HFFc6 (cell line): ENCODE measurements at places on chromosomes 5 and 9.

- no peak for DNase-seq
Measured at GRCh38 chr5:107597247-107597646, 73.5 kb downstream of the EFNA5 start.

GRCh38 chr9:110308633-110309038 lies 29.0 kb downstream of the TXNDC8 start:
- no peak for DNase-seq

GRCh38 chr9:36825179-36825578 lies 208.9 kb downstream of the PAX5 start:
- no peak for DNase-seq

- no peak for DNase-seq
Measured at GRCh38 chr9:2717385-2717784, at the start of gene KCNV2. TSS of gene KCNV2 (plus strand) at chr9:2717510. CDS start at chr9:2717740, 230 bp downstream.

- DNase-seq: no peak
Measured at GRCh38 chr5:10669983-10670382, 91.1 kb downstream of the DAP start.

- DNase-seq: no peak
Measured at GRCh38 chr9:76542360-76542759, 83.4 kb downstream of the GCNT1 start.

GRCh38 chr9:135239100-135239768 lies 151.8 kb downstream of the OLFM1 start:
- no peak for DNase-seq

DNA sequence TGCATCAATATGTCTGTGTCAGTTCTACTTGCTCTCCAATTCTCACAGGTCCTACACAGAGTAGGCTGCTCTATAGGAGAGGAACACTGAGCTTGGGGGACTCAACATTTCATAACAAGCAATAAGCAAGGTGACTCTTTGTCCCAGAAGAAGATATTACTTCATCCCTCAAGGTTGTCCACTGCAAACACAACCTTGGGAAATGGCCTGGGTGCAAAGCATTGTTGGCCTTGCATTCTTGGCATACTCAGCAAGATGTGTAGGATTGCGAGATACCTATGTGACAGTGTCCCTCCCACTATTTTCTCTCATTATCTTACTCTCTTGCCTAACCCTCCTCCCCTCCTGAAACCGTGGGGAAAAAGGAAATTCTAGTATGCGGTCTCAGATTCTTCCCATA lies 169.8 kb upstream of the FREM1 start:
- no peak for DNase-seq

DNA sequence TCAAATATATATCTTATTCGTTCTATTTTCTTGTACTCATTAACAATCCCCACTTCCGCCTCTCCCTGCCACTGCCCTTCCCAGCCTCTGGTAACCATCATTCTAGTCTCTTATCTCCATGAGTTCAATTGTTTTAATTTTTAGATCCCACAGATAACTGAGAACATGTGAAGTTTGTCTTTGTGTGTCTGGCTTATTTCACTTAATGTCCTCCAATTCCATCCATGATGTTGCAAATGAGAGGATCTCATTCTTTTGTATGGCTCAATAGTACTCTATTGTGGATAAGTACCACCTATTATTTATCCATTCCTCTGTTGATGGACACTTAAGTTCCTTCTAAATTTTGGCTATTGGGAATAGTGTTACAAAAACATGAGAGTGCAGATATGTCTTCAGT lies 17.2 kb upstream of the CMYA5 start:
- no peak for DNase-seq

DNA sequence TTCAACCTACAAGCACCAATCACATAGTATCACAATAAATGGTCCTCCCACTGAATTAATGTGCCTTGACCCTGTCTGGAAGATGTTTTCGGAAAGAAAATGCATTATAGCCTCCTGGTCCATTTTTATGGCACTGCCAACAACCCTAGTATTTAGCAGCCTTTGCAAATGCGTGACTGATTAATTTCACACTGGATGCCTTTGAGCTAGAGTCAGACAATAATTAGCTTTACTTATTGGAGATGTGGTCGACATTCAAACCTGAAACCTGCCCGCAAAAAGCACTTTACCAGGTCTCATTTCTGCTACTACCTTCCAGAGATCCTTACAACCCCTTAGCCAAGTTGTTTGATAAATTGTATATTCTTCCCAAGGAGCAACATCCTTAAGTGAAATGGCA lies 119.3 kb upstream of the DPYSL3 start:
- DNase-seq: no peak

GRCh38 chr5:87061046-87061445 lies 206.6 kb upstream of the RASA1 start:
- no peak for DNase-seq

DNA sequence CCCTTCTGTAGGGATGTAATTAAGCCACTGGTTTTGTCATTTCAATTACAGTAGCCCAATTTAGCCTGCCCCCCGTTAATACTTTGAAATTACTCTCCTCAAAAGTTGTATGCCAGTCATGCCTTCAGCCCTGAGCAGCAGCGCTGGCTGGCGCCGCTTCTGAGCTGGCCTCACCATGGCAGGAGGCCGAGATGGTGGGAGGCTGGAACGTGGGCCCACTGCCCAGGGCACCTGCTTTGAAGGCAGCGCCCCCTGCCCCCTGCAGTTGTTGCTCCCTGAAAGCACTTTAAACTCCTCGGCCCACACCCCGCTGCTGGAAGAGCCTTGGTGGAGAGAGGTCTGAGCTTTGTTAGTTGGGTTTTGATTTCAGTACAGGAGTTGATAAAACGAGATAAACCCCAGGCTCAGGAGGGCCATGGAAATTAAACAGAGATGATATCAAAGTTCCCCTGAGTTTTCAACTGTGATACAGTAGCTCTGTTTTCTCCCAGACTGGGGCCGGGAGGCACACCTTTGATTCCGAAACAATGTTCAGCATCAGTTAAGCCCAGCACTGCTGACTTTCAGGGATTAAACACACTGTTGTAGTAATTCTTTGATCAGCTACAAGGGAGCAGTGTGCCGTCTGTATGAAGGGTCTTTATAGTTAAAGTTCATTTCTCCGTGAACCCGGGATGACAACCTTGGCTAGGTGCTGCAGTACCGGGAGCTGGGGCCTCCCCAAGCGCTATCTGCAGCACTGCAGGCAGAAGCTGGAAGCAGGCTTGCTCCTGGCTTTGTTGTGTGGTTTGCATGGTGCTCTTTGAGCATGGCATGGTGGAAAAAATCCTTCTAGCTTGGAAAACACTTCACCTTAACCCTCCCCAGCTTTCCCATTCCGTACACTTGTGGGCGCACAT lies 9.5 kb downstream of the MVB12B start:
- DNase-seq: no peak

GRCh38 chr5:57258052-57258451 lies 84.2 kb downstream of the GPBP1 start:
- no peak for DNase-seq

- DNase-seq: no peak
Measured at GRCh38 chr5:151085517-151086041, 4.7 kb upstream of the TNIP1 start.

- DNase-seq: no peak
Measured at GRCh38 chr5:83767409-83767992, 46.8 kb upstream of the HAPLN1 start.
